ENCODE measurements at places on chromosomes 3 and 15. TPM values are rescaled to one million over a fixed set of nuclear protein-coding genes. Genes with fewer than 3 reads are reported as not detected.

DNA sequence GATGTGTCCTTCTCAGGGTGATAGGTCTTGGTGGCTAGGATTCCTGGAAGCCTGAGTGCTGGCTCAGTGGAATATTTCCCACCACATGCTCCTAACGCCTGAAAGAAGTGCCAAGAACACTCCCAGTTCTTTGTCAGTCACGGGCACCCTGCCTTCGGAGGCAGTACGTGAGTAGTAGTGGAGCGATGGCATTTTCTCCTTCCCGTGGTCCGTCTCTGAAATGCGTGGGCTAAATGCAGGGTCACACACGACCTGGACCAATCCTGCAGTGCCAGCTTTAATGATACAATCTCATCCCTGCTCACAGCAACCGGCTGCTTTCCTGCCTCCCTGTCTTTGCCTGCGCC lies 14.5 kb downstream of the H1-8 start:
- no peaks in the 10 kb centered on the region for H3K4me1 ChIP-seq
- DNase-seq = no peak
- H3K27ac ChIP-seq = peak overlapping the region; percentile 31
- no peaks in the 10 kb centered on the region for H3K27me3 ChIP-seq
- no peaks in the 10 kb centered on the region for H3K36me3 ChIP-seq
- no peak overlapping the region for H3K4me3 ChIP-seq

GPR27 gene
- not detected for total RNA-seq

TEX264 gene
- total RNA-seq = 118 TPM

SCAANT1 gene
- total RNA-seq = not detected

DNA sequence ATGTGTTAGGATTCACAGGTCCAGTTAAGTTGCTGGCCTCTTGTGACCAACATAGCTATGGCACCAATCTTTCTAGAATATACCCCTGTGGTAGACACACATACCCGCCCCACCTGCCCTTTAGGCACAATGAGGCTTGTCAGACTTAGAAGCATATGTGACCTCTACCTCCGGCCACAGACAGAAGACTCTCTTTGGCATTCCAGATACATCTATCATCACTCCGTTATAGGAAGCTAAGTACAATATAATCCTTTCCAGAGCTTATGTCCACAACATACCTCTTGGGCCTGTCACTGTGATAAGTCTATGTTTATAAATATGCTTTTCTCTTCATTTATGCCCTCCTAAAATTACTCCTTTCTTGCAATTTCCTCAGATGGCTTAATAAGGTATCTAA lies 39.8 kb downstream of the CD47 start:
- no peaks in the 10 kb centered on the region for H3K36me3 ChIP-seq
- no peak overlapping the region for H3K4me3 ChIP-seq
- no peaks in the 10 kb centered on the region for H3K4me1 ChIP-seq
- no peaks in the 10 kb centered on the region for H3K27me3 ChIP-seq

VWA5B2 gene
- total RNA-seq = 9.1 TPM

- H3K36me3 ChIP-seq = peaks cover 50% of the 10 kb centered on the region
- no peak overlapping the region for H3K4me3 ChIP-seq
- H3K4me1 ChIP-seq = no peaks in the 10 kb centered on the region
- H3K27me3 ChIP-seq = no peaks in the 10 kb centered on the region
- no peak for DNase-seq
Measured at GRCh38 chr3:183762304-183762703, 63.1 kb downstream of the MAP6D1 start.
